ENCODE measurements at places on chromosomes 2 and 18.

GRCh38 chr2:66270247-66270646, 164.7 kb upstream of the MEIS1 start:
- DNase-seq: peak; percentile 25

DNA sequence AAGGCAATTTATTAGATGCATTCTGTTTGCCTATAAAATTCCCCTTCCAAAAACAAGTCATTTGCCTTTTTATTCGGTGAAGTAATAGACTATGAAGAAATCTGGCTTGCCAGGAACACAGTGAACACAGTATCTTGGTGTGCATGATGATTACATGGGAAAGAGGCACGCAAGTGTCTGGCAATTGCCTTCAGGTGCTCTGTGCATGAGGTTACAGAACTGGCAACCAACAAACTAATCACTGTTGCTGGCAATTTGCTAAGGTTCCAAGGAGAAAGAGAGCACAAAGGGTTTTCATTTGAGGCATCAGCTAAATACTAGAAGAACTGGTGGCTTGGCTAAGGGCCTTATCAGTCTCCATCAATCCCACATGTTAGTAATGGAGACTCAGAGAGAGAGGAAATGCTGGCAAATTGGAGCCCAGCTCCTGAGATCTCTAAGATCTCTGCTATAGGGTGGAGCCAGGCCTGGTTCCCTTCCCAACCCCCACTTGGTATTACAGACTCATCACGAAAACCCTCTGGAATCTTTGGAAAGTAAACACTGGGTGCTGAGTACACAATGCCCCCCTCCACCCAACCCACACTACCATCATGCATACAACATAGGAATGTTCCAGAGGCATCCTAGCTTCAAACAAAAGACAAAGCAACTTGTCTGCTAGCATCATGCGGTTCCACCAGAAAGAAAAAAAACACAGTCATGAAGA, 10.4 kb downstream of the RNF152 start:
- no peak for DNase-seq

- DNase-seq: no peak
These were observed 2.6 kb downstream of the PROM2 start for GRCh38 chr2:95276888-95277245.

DNA sequence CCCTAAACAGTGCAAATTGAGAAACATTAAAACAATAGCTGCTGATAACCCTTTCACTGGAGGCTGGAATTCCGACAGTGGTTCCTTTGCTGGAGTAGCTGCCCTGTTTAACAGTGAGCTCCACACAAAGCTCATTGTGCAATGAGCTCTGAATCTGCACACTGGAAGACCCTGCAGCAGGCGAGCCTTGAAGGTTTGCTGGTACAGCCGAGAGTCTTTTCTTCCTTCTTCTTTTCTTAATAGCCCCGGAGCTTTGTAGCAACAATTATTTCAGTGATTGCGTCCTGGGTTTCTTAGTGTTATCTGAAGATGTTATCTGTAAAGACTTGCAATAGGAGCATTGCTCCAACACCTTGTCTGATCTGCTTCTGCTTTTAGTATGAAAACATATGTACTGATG, 50.8 kb upstream of the CXCR4 start:
- DNase-seq: no peak

GRCh38 chr18:56721031-56721430, 69.9 kb downstream of the WDR7 start:
- no peak for DNase-seq

DNA sequence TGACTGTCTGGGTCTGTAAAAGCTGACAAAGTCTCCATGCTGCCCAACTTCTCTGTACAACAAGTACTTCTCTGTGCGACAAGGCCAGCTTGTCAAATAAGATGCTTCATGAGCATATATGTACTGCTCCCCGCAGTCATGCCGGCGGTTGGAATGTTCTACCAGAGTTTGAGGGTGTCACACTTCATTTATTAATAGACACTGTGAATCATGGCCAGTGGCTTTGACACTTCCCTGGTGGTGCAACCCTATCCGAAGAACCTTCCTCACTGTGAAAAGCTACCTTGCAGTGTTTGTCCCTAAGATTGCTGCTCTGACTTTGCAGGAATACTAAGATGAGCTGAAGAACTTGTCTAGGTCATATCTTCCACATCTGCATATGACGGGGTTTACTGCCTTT, 120.9 kb upstream of the NRP2 start:
- no peak for DNase-seq

DNA sequence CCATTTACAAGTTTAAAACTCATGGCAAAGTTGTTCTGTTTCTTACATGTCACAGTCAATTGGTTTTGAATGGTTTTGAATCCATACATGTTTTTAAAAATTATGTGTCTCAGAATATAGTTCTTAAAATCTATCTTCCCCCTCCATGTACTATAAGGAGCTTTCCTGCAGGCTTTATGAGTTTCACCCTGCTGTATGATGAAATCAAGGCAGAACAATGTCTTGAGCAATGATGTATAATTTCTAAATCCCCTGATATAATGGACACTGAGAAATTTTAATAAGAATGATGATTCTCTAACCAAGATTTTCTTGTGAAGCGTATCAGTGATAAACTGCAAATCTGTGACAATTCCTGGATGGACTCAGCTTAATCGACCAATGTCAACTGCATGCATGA, 10.6 kb upstream of the ZNF516 start:
- DNase-seq: no peak
